ENCODE measurements at places on chromosomes 3 and 15.

GRCh38 chr3:112637700-112638099 is 3.2 kb downstream of the CCDC80 start:
- DNase-seq = no peak

DNA sequence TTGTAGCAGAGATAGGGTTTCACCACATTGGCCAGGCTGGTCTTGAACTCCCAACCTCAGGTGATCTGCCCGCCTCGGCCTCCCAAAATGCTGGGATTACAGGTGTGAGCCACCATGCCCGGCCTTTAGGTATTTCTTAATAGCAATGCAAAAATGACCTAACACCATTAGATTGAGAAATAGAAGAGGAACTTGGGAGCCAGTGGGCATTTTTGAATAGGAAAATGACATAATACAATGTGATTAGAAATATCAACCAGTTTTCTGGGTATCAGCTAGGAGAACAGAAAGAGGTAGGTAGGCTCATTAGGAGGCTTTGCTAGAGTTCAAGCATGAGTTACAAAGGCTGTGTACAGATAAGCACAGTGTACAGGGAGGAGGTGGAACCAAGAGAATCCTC is 101.8 kb upstream of the TBC1D5 start:
- no peak for DNase-seq

DNA sequence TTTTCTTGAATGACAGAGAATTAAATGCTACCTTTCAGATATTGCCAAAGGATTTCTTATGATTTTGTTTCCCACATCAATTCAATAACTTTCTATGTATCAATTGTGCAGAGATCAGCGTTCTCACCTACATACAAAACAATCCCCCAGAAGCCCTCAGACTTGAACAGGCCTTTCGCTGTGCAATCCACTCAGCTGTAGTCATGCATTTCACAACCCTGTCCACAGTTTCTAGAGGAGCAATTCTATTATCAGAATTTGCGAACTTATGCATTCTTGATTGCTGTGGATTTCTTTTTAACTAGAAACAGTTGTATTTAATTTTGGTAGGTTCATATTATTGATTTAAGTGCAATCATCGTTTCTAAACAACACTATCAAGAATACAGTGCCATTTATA is 13.7 kb upstream of the ALCAM start:
- DNase-seq = no peak

GRCh38 chr3:99674086-99674789 is 35.8 kb downstream of the COL8A1 start:
- no peak for DNase-seq

DNA sequence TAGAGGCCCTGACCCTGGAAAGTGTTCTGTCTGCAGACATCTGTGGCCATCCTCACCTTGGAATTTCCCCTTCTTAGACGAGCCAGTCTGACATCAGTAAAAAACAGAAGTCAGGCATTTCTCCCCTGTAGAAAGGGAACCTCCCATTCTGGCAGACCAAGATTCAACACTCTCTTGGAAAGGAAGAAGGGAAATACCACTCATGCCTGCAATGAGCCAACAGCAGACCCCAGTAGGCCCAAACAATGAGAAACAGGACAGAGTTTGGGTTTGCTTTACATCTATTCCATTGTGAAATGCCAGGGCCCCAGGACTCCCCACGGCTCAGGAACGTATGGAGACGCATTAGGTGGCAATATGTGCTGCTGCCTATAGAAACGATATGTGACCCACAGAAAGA is 264.0 kb upstream of the NSMCE3 start:
- no peak for DNase-seq

GRCh38 chr15:60957111-60957510 is 272.0 kb downstream of the RORA start:
- DNase-seq = no peak

GRCh38 chr3:60308808-60309207 is 942.4 kb downstream of the FHIT start:
- no peak for DNase-seq

- no peak for DNase-seq
Measured at GRCh38 chr3:129199366-129199765, 15.7 kb upstream of the CNBP start.

GRCh38 chr3:16496408-16497222 is 16.9 kb downstream of the RFTN1 start:
- DNase-seq = peak; percentile 52

DNA sequence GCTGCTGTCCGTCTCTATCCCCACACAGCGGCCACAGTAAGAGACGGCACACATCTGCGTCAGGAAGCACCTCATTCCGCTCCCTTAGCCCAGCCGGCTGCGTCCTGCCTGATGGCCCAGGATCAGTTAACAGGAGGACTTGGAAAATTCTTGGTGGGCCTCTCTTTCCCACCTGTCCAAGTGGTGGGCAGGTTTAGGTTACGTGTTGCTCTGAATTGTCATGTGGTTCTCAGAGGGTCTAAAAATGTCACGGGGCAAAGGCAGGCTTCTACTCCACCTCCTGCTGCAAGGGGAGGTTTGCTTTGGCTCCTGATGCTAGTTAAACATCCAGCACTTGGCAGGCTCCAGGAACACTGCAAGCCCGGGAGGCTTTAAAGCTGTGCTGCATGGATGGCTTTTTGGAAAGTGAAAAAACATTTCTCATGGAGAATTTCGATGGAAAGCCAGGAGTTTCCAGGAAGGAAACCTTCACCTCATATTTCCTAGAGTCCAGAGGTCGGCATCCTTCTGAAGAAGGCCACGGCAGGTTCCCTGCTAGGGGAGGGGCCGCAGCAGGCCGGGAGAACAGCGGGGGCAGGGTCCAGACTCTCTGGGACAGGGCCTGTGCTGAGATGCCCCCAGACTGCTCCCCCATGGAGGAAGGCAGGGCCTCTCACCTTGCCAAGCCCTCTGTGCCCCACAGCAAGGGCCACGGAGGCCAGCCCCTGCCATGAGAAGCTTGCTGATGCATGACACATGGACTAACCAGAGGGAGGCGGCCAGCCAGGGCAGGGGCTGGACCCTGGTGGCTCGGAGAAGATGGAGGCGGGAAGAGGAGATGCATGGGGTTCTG is 10.8 kb downstream of the CTSH start:
- DNase-seq = no peak

DNA sequence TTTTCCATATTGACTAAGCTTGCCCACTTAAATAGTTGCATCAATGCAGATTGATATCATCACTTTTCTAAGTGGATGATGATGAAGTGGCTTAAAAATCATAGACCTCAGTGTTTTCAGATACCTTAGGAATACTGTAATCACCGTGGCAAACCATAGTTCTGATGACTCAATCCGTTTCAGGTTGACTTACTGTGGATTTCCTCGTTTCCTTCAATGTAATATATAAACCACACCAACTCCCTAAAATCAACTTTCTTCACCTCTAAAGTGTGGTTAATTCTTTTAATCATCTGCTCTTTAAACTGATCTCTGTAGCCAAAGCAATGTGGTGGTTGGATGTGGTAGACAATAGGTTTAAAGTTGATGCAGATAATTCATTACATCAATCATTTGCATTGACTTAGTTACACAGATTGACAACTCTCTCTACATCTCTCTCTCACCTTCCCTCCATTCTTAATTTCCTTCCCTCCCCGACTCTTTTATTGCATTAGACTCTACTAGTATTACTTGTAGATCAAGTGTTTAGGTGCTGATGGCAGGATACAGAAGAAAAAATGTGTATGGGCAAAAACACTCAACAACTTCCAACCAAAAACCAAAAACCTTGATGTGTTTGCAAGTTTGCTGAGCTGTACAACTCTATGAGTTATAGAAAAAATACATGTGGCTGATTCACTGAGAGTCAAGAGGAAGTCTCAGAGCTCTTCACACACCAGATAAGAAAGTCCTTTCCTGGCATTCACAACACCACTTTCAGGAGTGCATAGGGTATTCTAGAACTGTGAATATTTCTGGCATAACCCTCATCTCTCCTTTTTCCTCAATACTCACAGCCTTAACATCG is 243.5 kb downstream of the NFKBIZ start:
- DNase-seq = peak; percentile 92

DNA sequence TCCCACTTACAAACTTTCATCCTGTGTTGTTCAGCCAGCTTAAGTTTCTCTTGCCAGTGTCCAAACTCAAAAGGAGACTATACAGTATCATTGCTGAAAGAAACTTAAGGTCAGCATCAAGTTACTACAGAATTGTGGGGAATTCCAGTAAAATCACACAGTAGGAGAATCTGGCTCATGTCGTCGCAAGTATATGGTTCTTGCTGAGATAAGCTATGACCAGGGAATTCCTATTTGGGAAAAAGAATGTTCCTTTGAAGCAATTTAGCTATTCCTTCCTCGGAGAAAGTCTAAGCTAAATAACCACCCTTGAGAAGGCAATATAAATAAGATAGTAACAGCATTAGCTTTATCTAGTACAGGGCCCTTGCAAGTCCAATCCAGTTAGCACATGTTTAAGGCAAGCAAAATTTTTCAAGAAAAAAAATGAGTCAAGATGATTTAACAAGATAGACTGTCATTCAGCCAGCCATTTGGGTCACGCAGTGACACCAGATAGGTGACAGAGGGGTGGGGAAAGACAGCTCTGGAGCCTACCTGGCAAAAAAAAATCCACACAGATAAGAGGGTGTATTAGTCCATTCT is 78.2 kb upstream of the THBS1 start:
- no peak for DNase-seq

DNA sequence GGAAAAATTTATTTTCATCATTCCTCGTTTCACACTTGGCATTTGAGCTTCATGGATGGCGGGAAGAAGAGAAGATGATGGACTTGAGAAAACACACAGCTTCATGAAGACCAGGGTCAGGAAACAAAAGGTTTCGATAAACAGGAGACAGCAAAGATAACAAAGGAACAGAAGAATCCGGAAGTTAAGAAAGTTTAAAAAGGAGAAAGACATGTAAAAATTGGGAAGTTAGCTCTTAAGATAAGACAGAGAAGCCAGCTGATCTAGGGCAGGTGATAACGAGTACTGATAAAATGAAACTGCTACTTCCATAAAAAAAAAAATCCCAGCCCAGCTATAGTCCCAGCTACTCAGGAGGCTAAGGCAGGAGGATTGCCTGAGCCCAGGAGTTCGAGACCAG is 23.9 kb downstream of the IL5RA start:
- no peak for DNase-seq

GRCh38 chr3:41239587-41239986 is 40.3 kb downstream of the CTNNB1 start:
- DNase-seq = no peak

DNA sequence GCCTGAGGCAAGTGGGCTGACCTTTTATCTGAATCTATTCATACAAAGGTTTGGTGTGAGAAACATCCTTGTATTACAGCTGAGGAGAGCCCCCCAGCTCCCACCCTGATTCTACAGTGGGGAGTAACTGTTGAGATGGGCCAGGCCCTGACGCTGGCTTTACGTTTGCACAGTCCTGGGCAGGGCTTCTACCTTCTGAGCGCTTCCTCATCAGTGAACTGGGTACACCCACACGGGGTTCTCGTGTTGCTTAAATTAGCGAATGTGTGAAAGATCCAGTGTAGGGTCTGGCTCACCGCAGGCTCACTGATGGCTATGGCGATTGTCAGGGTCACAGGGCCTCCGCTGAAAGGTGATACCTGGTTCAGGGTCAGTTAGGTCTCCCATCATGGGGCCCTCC is 7.3 kb upstream of the GHRL start:
- DNase-seq = no peak

GRCh38 chr3:53104762-53105161 is 25.5 kb downstream of the RFT1 start:
- peak; percentile 10 for DNase-seq

DNA sequence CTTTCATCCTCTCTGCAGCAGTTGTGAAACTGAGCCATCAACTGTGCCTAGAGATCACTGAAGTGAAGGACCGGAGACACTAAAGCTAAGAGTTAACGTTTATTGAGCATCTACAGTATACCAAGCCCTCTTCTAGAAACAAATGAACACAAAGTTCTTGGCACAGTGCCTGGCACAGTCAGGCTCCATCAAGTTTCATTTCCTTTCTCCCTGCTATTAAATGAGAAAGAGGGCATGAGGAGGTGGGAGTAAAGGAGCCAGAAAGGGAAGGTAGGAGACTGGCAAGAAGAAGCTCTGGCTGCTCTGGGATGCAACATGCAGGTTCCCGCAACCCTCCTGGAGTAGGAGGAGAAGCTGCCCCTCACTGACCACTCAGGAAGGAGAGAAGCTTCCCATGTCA is 30.6 kb downstream of the CYP19A1 start:
- DNase-seq = no peak

DNA sequence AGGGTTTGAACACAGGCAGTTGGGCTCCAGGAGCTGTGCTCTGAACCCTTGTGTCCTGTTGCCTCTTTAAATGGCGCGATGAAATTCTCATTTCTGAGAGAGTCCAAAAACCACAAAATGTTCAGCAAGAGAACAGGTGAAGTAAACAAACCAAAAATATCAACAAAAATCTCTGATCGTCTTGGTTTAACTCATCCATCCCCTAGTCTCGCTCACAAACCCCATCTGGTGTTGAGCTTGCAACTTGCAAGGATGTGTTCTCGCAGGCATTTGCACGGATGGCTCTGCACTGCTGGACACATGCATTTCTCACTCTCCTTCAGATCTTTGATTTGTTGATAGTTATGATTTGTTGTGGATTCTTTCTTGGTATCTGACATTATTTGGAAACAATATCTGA is 31.1 kb downstream of the FAH start:
- no peak for DNase-seq

- DNase-seq = no peak
Measured at GRCh38 chr3:197940745-197941384, 9.1 kb upstream of the RPL35A start.

GRCh38 chr3:162130582-162130981 is 634.0 kb downstream of the OTOL1 start:
- no peak for DNase-seq
